ENCODE measurements at places on chromosomes 3 and 15. TPM values are rescaled to one million over a fixed set of nuclear protein-coding genes. Genes with fewer than 3 reads are reported as not detected.

DNA sequence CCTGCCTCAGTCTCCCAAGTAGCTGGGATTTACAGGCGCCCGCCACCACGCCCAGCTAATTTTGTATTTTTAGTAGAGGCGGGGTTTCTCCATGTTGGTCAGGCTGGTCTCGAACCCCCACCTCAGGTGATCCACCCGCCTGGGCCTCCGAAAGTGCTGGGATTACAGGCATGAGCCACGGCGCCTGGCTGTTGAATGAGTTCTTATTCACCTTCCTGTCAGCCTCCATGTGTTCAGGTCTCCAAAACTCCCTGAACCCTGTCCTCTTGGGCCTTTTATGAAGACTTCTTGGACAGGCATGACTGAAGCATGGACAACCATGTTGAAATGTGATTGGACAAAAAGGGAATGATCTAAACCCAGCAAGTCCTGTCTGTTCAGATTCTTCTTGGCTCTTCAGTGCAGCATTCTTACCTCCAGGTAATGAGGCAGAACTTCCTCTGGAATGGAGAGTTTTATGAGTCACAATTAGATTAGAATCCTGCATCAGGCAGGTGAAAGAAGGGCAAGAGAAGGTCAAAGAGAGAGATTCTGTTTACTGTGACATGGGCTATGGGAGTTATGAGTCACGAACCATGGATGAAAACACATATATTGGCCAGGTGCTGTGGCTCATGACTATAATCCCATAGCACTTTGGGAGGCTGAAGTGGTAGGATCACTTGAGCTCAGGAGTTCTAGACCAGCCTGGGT, 23.1 kb upstream of the EIF4A2 start:
- no peak for DNase-seq

FGF12 gene
- total RNA-seq: 4.6 TPM

GUCA1C gene
- not detected for total RNA-seq

- no peak for DNase-seq
Measured at GRCh38 chr15:66287461-66288057, 5.8 kb upstream of the DIS3L start.

GRCh38 chr3:107013641-107014040, 363.6 kb upstream of the CCDC54 start:
- DNase-seq: no peak

WDR93 gene
- 0.17 TPM for total RNA-seq

GDPGP1 gene
- 6.0 TPM for total RNA-seq

ICE2 gene
- total RNA-seq: 21.5 TPM

GRCh38 chr15:50335251-50335650, 19.7 kb downstream of the GABPB1 start:
- no peak for DNase-seq

DNA sequence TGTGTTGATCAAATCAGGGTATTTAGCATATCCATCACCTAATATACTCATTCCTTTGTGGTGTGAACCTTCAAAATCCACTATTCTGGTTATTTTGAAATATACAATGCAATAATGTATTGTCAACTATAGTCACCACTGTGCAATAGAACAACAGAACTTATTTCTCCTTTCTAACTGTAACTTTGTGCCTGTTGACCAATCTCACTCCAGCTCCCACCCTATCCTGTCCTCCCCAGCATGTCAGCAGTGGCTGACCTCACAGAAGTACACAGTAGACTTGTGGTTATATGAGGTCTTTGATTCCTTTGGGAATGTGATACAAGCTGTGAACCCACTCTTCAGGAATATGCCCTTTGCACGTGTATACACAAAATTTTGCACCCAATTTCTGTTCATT, 64.2 kb downstream of the ECT2 start:
- DNase-seq: no peak

DNA sequence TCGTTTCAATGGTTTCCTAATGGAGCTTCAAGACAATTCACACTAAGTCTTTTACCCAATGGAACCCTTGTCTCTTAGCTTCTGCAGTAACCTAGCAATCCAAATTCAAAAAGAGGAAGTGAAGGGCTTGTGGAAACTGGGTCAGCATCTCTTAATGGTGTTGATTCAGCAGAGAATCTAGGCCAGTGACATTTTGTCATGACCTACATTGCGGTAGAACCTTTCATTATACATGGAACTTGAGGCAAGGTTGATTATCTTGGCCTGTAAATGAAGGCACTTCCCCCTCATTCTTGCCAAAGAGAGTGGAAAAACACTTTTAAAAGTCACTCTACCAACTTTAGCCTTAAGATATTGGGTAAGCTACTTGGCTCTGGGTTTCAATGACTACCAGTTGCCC, 42.8 kb downstream of the C2CD4B start:
- DNase-seq: no peak

ITIH4 gene
- 4.6 TPM for total RNA-seq

DNA sequence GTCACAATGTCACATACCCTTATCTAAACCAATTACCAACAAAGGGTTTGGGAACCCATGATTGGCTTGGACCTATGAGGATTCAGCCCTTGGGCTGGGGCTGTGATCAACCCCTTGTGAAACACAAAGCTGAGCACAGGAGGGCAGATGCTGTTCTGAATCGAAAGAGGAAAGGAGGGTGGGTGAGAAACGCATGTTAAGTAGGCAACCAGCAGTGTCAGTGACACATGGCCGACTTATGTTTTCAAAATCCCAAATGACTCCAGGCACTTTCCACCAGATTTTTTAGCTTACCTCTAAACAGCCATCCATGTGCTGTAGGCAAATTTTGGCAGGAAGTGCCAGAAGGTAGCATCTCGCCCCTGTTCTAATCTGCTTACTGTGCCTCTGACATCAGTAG, 34.1 kb upstream of the KLHL25 start:
- DNase-seq: no peak

EPHA6 gene
- 6.0 TPM for total RNA-seq

BFSP2 gene
- total RNA-seq: not detected

DNA sequence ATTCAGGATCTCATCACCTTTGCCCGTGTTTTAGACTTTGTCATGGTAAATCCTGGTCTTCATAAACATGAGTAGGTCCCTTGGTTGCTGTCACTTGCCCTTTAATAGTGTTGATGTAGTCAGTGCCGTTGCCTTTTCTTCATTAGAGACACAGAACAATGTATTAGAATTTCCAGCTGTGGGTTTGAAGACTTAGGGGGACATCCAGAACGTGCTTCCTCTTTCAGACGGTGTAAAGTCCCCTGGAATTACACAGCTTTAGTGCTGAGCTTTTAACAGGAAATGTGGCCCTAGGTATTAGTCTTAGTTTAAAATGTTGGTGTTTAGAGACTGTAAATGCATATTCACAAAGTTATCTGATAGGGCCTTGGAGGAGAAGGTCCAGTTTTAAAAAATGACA, 8.8 kb upstream of the LRCH3 start:
- DNase-seq: no peak

DNA sequence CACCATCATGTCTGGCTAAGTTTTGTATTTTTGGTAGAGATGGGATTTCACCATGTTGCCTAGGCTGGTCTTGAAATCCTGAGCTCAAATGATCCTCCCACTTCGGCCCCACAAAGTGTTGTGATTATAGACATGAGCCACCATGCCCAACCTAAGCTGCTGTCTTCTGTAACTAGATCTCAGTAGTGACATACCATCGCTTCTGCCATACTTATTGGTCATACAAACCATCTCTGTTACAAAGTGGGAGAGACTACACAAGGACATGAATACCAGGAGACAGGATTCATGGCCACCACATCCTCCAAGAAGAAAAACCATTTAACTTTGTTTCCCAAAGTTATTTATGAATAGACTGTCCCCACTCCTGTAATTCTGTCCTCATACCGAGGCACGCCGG, 81.3 kb downstream of the SMAD6 start:
- DNase-seq: no peak

MST1R gene
- 3.1 TPM for total RNA-seq

- no peak for DNase-seq
Measured at GRCh38 chr15:51842852-51843737, 13.6 kb downstream of the TMOD3 start.

DNA sequence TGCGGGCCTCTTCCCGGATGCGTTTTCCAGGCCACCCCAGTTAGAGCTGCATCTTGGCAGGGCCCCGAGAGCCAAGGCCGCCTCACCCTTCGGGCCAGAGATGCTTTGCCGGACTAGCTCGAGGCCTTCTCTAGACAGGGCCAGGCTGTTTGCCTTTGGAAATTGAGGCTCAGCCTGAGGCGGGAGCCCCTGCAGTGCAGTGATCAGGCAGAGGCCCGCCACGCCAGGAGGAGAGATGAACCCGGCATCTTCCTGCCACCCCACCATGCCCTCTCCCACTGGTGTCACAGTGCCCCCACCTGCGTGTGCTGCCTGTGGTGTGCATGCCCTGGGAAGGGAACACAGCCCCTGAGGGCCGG, 8.9 kb upstream of the ROPN1B start:
- DNase-seq: peak; percentile 87

DNA sequence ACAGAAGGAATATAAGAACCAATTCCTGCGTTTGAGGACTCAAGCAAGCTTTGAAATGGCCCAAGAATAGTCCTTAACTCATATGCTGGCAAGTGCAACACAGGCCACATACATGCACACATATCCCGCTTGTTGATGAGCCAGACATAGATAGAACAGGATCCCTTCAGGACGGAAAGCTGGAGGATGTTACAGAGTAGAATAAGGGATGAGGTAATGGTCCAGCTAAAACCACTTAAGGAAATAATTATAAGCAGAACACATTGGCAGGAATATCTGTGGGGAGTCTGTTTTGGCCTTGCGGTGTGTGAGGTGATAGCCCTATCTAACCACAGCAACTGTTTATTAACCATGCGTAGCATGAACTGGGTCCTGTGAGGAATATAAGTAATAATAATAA, 25.0 kb downstream of the SCG3 start:
- no peak for DNase-seq

DNA sequence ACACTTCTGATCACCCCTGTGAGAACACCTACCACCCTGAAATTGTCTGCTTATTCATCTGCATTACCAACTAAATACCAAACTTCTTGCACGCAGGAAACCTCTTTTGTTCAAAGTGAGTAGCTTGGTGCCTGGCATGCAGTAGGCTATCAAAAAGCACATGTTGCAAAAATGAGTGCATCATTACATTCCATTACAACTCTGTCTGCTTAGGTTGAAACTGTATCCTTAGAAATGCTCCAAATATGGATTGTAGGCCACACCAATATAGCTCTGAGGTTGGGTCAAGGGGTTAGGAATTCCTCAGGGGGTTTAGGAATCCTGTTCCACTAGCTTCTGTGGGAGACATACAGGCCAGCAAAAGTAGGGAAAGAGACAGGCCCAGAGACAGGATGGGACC, 107.2 kb downstream of the THRB start:
- DNase-seq: no peak

PP2D1 gene
- total RNA-seq: not detected

GPR62 gene
- total RNA-seq: 0.19 TPM

PLA2G4D gene
- not detected for total RNA-seq

DNA sequence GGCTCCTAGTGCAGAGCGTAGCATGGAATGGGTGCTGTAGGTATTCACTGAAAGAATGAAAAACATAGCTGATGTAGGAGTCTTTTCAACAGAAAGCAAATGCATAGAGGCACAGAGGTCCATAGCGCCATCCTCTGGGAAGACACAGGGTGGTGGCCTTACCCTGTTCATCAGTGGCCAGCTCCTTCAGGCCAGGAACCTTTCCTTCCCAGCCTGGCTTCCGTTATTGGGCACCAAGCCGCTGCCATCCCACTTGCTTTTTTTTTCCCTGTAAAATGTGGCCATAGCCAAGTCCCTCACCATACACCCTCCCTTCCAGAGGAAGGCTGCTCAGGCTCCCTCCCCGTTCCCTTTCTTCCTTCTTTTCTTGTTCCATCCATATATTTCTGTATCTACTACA, 118.1 kb downstream of the ZNF621 start:
- no peak for DNase-seq

GRCh38 chr3:170866499-170866898, 3.5 kb downstream of the RPL22L1 start:
- DNase-seq: no peak

DNA sequence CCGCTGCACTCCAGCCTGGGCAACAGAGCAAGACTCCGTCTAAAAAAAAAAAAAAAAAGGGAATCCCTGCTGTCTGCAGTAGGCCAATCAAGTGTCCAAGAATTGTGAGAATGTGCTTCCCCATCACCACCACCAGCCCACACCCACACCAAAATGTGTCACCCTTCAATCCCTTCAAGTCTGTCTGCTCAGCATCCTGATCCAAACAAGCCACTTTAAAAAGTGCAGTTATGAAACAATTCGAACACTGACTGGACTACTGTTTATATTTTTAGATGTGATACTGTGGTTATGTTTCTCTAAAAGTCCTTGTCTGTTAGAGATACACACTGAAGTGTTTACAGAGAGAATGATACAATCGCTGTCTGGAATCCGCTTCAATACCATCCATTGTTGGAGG, 78.1 kb upstream of the CGNL1 start:
- no peak for DNase-seq

GRCh38 chr3:12393894-12394293, 90.4 kb upstream of the TSEN2 start:
- no peak for DNase-seq

- no peak for DNase-seq
Measured at GRCh38 chr15:27414168-27414870, 443.3 kb downstream of the GABRG3 start.

PLA2G4E gene
- not detected for total RNA-seq

GRCh38 chr15:76163457-76164295, 103.9 kb downstream of the TMEM266 start:
- DNase-seq: no peak

DNA sequence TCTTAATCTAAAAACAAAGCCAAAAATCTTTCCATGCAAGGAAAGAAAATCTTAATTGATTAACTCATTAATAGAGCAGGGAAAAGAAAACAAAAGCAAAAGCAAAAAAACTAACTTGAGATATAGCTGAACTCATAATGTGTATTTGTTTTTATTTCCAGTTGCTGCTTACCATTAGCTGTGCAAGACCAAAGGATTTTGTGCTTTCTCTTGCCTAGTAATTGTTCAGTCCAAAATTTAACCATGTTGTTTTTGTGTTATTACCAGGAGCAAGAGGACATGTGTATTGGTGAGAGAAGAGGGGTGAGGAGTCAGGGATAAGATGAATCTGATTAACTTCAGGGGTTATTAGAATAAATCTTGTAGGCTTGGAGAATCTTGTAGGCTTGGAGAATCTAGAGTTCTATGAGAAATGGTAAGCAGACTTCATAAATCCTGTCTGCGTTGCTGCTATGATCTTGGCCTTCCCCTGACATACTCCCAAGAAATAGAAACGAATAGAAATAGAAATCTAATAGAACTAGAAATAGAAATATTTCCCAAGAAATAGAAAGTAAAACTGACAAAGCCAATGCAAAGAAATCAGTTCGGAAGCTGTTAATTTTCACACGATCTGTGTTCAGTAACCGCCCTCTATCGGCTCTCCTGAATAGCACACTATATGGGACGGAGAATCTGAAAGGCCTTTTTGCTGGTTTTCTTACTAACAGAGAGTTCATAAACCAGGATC, 72.6 kb upstream of the TNFSF10 start:
- peak; percentile 88 for DNase-seq

CHCHD4 gene
- total RNA-seq: 21.2 TPM

DNA sequence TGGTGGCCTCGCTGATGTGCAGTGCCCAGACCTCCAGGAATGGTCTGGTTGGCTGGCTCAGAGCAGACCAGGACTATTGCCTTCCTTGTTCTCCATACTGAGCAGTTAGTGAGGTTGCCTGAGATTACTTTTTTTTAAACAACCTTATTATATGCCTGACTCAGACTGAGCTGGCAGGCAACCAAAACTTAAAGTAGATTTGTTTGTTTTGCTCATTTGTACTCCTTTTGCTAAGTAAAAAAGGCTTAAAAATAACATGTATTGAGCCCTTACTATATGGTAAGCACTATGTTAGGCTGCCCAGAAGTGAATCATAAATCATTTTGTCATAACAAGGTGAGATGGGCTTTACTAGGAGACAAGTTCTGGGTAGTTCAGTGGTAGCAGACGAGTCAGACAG, 92.4 kb downstream of the GHSR start:
- no peak for DNase-seq

- DNase-seq: no peak
Measured at GRCh38 chr3:27312044-27312668, 57.0 kb downstream of the NEK10 start.
